ENCODE measurements at places on chromosomes 6 and 20. TPM values are rescaled to one million over a fixed set of nuclear protein-coding genes. Genes with fewer than 3 reads are reported as not detected.

GRCh38 chr20:23090147-23090546 is 4.0 kb upstream of the CD93 start:
- H3K4me1 ChIP-seq = peaks cover 28% of the 10 kb centered on the region
- DNase-seq = no peak
- no peaks in the 10 kb centered on the region for H3K27me3 ChIP-seq
- H3K4me3 ChIP-seq = no peak overlapping the region
- H3K36me3 ChIP-seq = no peaks in the 10 kb centered on the region

ACTR5 gene
- total RNA-seq = 7.9 TPM

ACOT8 gene
- total RNA-seq = 42.8 TPM

DNA sequence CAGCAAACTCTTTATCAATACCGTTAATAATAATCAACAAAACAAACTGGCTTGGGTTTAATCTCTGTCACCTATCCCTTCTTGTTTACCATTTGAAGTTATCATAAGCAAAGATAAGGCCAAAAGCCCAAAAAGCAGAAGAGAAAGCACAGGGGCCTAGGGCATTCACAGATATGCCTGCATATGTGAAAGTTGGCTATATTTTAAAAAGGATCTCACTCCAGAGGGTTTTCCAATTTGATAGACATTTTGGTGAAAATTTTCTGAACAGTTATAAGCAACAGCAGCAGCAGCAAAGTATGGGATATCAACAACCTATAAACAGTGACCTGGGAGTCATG is 101.1 kb downstream of the ATXN1 start:
- no peak overlapping the region for H3K4me3 ChIP-seq
- no peaks in the 10 kb centered on the region for H3K27me3 ChIP-seq
- no peak overlapping the region for H3K27ac ChIP-seq
- no peak for DNase-seq

Data from body of pancreas (tissue), 4 donors.